K562 (cell line): ENCODE measurements at places on chromosomes 2 and 18.

- DNase-seq, result no peak
Observed at GRCh38 chr18:7711495-7711894, 144.4 kb downstream of the PTPRM start.

GRCh38 chr2:7661502-7661901, 744.3 kb downstream of the RNF144A start:
- DNase-seq, result no peak

GRCh38 chr2:222311319-222311977, 12.7 kb upstream of the PAX3 start:
- no peak for DNase-seq

DNA sequence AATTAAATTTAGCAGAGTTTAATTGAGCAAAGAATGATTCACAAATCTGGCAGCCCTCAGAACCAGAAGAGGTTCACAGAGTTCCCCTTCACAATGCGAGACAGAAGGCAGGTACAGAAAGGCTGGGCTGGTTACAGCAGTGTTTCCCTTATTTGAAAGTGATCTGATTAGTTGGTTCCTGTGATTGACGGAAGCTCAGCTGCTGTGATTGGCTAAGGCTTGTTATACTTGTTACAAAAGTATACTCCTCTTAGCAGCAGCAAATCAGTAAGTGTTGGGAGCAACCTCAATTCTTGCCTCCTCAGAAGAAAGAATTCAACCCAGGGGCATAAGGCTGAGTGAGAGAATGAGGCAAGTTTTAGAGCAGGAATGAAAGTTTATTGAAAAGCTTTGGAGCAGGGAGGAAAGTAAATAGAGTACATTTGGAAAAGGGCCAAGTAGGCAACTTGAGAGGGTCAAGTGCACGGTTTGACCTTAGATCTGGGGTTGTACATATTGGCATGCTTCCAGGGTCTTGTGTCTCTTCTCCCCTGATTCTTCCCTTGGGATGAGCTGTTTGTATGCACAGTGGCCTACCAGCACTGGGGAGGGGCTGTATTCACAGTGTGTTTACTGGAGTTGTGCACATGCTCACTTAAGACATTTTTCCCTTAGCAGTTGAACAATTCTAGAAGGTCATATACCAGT, 431.8 kb upstream of the RAB12 start:
- DNase-seq, result no peak

GRCh38 chr18:5542515-5543035, 1.2 kb downstream of the EPB41L3 start:
- DNase-seq, result no peak

DNA sequence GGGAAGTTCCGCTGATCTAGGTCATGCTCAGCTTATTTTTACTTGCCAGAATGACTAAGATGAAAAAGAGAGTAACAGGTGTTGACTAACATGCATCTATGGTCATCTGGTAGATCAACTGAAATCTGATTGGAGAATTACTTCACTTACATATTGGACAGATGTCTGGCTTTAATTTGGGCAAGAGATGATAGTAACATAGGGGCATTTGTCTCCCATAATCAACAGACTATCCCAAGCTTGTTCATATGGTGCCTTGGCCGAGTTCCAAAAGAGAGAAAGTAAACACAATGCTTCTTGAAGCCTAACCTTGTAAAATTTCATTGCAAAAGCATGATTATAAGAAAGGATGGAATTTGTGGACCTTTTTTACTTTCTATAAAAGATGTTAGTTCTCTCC, 503.7 kb downstream of the ADCYAP1 start:
- no peak for DNase-seq

- no peak for DNase-seq
Observed at GRCh38 chr2:181563101-181563692, 93.7 kb downstream of the CERKL start.

DNA sequence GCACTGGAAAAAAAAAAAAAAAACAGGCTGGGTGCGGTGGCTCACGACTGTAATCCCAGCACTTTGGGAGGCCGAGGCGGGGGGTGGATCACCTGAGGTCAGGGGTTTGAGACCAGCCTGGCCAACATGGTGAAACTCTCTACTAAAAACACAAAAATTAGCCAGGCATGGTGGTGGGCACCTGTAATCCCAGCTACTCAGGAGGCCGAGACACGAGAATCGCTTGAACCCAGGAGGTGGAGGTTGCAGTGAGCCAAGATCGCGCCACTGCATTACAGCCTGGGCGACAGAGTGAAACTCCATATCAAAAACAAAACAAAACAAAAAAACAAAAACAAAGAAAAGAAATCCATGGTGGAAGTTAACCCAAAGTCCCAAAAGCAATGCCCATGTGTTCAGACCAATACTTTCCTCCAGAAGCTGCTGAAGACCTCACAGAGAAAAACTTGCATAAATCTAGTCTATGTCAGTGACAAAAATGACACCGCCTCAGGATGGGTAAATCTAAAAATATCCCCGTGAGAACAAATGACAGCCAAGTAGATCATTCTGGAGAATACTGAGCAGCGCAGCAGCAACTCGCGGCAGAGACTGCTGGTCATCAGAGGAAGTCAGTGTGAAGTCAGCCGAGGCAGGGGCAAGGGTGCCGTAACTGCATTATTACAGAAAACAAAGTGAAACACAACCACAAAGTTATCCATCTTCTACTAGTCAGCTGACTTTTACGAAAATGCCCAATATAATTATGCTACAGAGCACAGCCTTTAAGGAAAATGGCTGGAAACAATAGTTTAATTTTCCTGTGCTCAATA, 41.0 kb downstream of the LPIN2 start:
- DNase-seq, result no peak

DNA sequence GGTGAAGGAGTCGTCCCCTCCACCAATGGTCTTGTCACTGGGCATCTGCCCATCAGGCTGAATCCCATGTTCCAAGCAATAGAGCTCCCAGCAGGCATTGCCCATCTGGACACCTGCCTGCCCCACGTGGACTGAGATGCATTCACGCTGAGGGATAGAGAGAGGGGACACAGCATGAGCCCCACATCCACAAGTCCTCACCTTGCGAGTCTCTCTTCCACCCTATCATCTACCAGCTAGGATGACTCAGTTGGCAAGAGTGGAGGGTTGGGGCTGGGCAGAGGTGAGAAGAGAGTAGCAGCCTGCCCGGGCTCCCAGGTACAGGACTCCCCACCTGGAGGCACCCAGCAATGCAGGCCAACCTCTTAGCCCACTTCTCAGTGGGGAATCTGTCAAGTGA, 959 bp upstream of the TUBA4B start:
- DNase-seq, result no peak

DNA sequence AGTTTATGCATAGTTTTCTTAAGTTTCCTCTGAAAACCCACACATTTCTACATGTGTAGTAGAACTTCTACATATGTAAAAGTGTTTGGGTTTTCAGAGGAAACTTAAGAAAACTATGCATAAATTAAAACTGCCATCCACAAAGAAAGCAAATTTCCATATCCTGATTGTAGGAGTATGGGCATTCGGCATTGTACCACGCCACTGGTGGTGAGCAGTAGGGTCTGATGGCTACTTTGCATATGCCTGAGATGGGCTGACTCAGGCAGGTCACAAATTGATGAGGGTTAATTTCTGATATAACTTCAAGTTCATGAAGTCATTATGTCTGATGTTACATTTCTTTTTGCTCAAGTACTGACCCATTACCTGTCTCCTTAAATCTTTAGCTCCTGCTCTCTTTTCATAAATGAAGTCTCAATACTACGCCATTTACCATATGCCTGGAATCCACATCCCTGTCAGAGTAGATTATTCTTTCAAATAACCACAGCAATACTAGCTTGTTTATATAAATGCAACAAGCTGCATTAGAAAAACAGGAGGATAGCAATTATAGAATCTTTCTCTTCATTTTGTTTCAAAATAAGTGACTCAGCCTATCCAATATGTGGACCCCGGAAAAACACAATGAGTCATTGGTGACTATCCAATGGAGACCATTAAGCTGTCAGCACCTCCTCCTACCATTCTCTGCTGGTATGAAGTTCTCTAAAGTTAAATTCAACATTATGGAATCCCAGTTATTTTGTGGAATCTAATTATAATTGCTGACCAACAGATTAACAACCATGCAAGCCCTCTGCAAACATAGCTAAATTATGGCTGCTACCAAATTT, 355.2 kb upstream of the UBE2E3 start:
- DNase-seq, result no peak

GRCh38 chr2:69011611-69012157, 1.3 kb upstream of the ANTXR1 start:
- DNase-seq, result no peak

GRCh38 chr2:229044581-229044980, 226.5 kb downstream of the PID1 start:
- DNase-seq, result no peak

GRCh38 chr2:29082804-29083495, 8.6 kb upstream of the PCARE start:
- DNase-seq, result no peak

DNA sequence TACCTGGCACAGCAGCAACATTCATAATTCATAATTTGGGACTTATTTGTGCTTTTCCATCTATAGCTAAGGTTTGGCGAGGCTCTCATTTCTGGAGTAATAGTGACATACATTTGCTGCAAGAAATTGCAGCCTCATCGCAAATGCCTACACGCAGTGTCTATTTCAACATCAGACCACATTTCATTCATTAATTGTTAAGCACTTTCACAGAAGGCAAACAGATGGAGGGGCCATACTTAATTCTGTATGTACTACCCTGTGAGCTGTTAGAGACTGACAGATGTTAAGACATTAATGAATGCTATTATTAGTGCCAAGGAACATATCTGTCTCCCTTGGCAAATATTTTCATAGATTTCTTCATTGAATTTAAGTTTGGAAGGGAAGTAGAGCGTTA, 125.7 kb downstream of the UXS1 start:
- DNase-seq, result no peak

GRCh38 chr2:86157009-86157556, 38.2 kb downstream of the IMMT start:
- DNase-seq, result no peak

DNA sequence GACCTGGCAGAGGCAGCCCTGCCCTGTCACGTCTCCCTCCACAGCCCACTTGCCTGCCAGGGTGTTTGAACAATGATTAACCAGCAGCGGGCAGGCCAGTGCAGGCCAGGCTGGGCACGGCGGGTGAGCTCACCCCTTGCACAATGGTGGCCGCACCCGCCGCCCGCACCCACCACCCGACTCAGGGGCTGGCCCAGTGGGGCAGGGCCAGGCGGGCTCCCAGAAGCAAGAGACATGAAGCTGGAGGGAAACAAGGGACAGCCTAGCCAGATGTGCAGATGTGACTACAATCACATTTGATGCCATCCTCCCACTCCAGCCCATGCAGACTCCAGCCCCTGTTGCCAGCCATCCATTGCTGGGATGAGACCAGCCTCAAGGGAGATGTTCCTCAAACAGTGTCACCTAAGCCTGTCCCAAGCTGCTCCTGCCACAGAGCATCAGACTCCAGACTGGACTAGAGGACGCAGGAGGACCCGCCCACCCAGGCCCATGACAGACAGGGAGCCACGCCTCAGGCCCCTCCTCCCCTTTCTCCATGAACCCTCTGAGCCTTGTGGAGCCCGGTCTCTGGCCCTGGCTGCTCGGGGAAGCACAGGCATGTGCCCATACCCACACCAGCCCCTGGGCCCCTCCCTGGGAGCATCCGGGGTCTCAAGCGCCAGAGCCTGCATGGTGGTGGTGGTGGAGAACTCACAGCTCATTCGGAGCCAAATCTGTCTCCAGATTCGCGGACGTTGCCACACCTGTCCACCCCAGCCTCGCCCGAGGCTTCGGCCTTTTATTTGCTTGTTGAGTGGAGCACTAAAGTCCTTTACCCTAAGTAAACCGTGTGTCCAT, 45.0 kb downstream of the SDC1 start:
- DNase-seq, result peak; percentile 61

DNA sequence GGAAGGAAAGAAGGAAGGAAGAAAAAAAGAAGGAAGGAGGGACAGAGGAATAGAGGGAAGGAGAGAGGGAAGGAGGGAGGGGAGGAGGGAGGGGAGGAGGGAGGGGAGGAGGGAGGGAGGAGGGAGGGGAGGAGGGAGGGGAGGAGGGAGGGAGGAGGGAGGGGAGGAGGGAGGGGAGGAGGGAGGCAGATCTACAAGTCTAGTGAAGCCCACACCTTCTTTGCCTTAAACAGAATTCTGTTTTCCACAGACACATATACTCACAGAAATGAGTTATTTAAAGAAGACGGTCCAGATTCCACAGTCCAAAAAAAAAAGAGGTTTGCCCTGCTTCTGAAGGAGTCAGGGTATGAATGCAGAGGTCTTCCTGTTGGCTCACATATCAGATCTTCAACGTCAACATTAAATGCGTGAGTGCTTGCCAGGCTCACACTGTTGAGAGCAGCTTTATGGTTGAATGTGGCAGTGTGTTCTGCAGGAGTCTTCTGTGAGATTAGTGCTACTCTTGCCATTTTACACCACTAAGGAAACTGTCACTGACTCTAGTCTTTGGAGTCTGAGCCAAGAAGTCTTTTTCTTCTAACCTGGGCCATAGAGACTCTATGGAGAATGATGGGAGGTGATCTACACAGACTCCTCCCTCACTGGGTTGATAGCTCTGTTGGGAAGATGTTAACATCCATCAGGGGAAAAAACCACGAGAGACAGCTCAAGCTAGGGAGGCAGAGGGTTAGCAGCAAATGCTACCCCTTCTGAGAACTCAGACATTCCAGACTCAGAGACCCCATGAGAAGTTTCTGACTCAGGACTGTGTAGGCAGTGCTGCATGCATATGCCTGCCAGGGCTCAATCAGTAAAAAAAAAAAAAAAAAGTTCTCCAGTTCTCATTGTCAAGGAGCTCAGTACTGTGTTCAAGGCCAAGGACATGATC, 23.3 kb downstream of the PAX8 start:
- DNase-seq, result no peak

- no peak for DNase-seq
Observed at GRCh38 chr2:238942080-238942725, 94.3 kb downstream of the TWIST2 start.

GRCh38 chr2:115942800-115943199, 1500.4 kb downstream of the DPP10 start:
- DNase-seq, result no peak

- peak; percentile 51 for DNase-seq
Observed at GRCh38 chr2:158464426-158465281, 7.9 kb downstream of the PKP4 start.

- no peak for DNase-seq
Observed at GRCh38 chr2:174527101-174527721, 40.4 kb upstream of the GPR155 start.
